ENCODE measurements at places on chromosomes 6 and 20. TPM values are rescaled to one million over a fixed set of nuclear protein-coding genes. Genes with fewer than 3 reads are reported as not detected.

SPDEF gene
- total RNA-seq: not detected

GSTA3 gene
- total RNA-seq: not detected

TOMM6 gene
- 77.2 TPM for total RNA-seq

PTCRA gene
- total RNA-seq: not detected

RAMACL gene
- 5.5 TPM for total RNA-seq

LTB gene
- not detected for total RNA-seq

MLN gene
- total RNA-seq: not detected

Data from subcutaneous preadipocyte (primary cell).